ENCODE measurements at places on chromosomes 6 and 20.

- no peak for DNase-seq
Observed at GRCh38 chr20:35952480-35953386, 1.6 kb downstream of the SCAND1 start.

DNA sequence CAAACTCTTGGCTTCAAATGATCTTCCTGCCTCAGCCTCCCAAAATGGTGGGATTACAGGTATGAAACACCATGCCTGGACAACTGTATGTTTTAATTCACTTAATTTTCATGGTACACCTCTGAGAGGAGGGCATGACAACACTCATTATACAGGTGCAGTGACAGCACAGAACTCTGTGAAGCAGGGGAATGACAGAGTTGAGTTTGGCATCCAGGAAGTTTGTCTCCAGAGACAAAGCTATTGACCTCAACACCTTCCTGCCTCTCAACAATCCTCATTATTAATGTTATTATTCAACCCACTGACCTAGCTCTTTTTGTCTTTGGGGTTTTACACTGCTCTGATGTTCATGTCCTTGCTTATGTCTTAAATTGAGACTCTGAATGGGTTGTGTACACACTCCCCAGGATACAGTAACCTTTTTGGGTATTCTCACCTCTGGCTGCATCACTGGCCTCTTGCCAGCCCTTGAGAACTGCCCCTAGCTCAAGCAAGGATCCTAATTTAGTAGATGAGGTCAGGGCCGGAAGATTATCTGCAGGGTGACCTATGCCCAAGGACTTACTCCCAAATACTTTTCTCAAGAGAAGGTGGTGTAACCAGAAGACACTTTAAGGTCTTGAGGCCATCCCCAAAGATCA is 13.0 kb upstream of the IER3 start:
- no peak for DNase-seq

DNA sequence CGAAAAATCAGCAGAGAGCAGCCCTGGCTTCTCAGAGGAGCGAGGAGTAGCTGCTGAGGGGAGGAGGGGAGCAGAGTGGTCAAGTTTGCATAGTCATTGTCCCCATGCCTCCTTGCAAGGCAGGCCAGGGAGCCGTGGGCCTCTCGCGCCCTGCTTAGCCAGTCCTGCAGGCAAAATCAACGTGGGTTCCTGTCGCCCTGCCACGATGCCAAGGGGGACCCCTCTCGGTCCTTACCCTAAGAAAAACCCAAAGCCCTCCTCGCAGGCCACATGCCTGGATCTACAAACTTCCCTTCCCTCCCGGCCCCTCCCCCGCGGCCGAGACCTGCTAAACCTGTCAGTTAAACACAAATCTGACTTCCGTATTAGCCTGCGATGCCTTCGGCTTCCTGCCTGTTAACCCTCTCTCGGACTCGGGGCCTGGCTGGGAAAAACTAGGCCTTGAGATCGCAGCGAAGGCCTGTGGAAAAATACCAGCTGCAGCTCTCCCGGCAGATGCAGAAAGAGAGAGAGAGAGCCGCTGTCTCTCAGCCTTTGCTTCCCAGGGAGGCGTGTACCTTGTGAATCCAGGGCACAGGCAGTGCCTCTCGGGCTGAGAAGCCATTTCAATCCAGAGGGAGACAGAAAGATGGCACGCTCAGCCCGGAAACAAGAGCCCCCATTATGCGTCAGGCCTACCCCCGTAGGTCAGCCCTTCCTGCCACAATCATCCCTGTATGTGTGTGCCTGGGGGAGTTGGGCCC is 968 bp upstream of the ZMYND8 start:
- DNase-seq, result no peak

DNA sequence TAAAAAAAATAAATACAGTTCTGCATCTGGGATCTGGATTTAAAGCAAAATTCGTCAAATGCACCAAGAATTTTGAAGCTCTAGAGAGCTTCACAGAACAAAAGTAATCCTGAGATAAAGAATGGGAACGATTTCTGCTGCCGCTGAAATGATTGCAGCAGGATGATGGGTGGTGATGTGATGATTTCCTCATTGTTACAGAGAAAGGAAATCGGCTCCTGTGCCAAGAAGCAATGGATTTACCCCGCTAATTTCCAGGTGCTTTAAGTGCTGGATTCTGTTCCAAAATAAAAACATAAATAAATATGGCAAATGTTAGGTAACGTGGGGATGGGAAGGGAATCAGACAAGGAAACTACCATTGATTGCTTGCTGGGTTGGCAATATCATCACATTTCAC is 1067.9 kb upstream of the MAP3K7 start:
- no peak for DNase-seq

DNA sequence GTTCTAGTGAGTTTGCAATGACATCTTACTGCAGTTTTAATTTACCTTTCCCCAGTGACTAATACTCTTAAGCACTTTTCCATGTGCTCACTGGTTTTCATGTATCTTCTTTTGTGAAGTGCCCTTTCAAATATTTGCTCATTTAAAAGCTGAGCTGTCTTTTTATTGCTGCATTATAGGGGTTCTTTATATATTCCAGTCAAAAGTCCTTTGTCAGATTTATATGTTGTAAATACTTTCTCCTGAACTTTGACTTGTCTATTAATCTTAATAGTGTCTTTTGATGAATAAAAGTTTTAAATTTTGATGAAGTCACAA is 50.2 kb upstream of the ELOVL5 start:
- no peak for DNase-seq

- no peak for DNase-seq
Observed at GRCh38 chr20:17796091-17796563, 96.4 kb downstream of the BANF2 start.

DNA sequence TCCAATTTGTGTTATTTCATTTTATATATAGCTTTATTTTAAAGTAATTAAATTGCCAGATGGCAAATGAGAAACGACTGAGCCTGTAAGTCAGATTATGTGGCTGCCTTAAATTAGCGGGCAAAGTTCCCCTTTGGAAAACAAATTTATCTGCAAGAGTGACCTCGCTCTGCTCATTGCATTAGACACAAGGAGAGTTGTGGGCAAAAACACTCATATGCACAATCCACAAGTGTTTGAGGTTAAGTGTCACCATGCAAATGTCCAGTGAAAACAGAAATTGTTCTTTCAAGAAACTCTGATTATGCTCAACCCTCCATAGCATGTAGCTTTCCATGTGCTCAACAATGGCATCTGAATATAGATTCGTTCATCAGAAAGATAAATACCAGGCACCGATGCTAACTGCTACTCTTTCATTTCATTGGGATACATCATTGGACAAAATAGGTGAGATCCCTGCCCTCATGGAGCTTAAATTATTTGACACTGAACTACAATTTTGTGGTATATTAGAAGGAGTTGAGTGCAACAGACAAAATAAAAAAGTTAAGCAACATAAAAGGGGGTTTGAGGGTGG is 1.7 kb upstream of the NHSL1 start:
- DNase-seq, result no peak

DNA sequence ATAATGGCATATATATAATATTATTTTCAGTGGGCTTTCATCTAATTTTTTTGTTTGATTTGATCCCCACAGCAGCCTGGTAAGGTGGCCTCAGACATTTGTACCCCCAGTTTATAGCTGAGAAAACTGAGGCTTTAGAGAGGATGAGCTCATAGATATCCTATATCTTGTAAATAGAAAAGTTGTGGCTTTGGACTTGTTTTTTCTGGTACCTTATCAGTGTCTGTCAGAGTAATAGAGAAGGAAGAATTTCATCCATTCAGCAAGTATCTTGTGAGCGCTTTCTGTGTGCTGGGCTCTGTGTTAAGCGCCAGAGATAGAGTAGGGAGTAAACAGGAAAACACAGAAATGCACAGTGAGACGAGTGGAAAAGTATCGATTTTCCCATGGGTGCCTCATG is 27.9 kb downstream of the TAF11 start:
- no peak for DNase-seq

GRCh38 chr6:52922161-52922560 is 12.7 kb upstream of the GSTA3 start:
- no peak for DNase-seq

DNA sequence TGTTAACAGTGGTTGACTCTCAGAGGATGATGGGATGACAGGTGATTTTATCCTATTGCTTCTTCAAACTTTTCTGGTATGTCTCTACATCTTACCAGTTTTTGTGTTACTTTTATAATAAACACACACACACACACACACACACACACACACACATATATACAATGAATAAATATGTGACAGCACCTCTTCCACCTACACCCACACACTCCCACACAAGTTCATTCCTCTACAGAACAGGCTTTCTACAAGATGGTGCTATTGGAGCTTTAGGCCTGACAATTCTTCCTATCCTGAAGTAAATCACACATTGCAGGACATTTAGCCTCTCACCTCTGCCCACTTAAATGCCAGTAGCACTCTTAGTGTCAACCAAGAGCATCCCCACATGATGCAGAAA is 46.7 kb upstream of the STK35 start:
- DNase-seq, result no peak

DNA sequence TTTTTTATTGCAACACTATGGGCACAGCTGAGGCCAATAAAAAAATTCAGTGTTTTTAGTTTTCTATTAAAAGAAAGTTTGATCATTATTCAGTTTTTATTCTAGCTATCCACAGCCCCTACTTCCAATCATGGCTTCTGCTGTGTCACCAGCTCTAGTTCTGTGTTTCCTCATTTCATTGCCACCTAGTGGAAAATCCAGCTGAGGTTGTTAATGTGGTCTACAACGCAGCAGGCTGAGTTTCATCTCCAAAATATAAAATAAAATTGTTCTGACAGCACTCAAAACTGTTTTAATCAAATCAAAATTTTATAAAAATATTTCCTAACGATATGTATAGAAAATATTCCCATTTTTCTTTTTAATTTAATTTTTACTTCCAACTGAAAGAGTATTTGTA is 13.6 kb downstream of the COL9A1 start:
- no peak for DNase-seq

DNA sequence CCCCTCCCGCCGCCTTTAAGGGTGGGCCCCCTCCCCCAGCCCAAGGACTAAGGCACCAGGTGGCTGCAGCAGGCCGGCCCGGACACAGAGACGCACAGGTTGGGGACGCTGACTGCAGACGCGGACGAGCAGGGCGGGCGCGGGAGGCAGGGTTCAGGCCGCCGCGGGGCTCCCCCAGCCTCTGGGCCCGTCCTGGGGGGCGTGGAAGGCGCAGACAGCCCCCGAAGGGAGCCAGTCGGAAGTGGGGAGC is 9.3 kb downstream of the DUSP15 start:
- no peak for DNase-seq

DNA sequence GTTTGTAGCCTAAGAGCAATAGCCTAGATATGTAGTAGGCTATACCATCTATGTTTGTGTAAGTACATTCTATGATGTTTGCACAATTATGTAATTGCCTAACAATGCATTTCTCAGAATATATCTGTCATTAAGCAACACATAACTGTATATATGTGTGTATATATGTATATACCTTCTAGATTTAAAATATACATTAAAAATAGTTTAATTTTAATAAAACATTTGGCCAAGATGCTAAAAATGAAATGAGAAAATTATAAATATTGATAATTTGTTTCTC is 20.6 kb downstream of the SESN1 start:
- no peak for DNase-seq

DNA sequence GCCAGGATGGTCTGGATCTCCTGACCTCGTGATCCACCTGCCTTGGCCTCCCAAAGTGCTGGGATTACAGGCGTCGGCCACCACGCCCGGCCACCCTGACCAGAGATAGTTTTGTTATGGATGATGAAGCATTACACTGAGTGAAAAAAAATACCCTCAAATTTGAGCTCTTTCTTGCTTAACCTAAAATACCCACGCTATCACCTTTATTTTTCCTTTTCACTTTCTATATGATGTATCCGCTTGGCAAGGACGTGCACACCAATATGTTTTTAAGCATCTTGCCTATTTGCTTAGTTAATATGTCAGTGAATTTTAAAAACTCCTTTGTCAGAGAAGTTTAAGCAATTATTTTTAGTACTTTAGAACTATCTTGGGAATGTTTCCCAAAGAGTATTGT is 150.4 kb downstream of the INSM1 start:
- no peak for DNase-seq

DNA sequence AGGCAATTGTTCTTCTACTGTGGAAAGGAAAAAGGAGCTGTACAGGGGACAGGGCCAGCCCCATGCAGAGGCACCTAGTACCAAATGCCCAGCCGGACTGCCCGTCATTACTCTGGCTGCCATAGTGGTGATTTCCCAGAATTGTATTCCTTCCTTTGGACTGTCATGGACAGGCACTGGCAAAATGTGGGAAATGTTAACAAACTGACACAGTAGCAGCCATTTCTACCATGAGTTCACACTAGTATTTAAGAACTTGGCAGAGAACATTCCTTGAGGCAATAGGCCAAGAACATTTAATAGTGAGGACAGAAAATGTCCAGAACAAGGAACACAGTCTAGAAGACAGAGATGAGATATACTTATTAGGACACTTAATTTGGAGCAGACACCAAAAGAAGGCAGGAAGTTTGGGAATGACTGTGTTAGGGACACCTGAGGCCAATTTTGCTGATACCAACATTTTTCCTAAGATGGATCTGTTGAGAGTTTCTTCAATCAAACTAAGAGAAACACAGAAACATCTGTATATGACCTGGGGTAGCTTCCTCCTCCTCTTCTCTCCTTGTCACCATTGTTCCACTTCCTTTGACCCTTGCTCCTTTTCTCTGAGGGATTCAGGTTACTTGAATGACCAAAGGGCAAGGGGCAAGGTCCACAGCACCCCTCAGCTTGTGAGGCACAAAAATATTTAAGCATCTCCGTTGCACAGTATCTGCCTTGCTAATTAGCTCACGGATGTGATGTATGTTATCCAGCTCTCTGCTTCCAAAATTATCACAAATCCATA is 14.9 kb downstream of the ADTRP start:
- no peak for DNase-seq

GRCh38 chr20:54189630-54190029 is 15.8 kb upstream of the CYP24A1 start:
- no peak for DNase-seq

- DNase-seq, result no peak
Observed at GRCh38 chr6:75528423-75528822, 34.8 kb upstream of the FILIP1 start.

- no peak for DNase-seq
Observed at GRCh38 chr6:37209461-37210205, 39.7 kb downstream of the PIM1 start.

DNA sequence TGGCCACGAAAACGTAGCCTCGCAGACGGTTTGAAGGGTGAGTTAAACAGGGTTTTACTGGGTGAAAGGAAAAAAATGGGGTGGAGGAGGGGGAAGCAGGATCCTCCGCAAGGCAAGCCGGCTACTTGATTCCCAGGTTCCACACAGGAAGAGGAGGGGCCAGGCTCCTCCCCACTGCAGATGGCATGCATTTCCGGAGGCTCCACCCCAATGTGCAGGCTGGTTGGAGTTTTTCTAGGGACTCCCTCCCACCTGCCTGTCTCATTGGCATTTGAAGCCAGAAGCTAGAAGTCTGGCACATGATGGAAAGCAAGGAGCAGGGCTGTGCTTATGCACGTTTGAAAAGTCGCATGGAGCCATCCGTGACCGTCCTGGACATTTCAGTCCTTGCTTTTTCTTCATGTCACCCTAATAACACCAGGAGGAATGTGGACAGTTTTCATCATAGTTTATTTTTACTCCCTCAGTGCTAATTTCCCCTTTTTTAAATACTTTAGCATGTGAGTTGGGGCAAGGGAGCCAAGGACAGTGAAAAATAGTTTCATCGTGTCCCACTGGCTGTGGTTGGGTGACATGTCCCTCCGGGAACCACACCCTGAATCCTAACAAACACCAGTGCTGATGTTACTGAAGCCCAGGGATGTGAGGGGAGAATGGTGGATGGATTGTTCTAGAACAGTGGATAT is 100.1 kb upstream of the INSM1 start:
- no peak for DNase-seq

GRCh38 chr6:90076511-90077415 is 182.5 kb downstream of the GJA10 start:
- DNase-seq, result no peak
